Activated CD4-positive, alpha-beta T cell treated with anti-CD3 and anti-CD28 coated beads for 4 hours (primary cell): ENCODE measurements at places on chromosomes 16 and 17.

GRCh38 chr16:4891886-4892216, 44.6 kb downstream of the UBN1 start:
- no peak for DNase-seq

DNA sequence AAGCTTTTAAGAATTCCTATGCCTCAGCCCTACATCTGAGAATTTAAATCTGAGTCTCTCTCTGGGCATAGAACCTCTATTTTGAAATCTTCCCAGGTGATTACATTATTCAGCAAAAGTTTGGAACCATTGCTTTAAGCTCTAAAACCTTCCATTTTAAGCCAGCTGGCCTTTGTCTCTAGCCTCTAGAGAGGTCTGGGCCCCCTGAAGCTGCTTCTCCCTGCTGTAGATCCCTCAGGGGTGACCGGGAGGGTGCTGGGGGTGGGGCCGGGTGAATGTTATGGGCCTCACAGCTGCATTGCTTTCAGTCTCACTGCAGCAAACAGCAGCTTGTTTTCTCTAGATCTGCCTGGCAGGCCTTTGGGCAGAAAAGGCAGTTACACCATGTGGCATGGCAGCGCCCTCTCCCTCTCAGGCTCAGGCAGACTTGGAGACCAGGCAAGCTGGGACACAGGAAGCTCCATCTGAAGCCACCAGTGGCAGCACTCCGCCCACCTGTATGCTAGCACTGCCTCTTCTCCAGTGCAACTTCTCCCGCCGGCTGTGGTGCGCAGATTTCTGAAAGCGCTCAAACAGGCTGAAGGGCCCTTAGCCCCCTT, 66.3 kb downstream of the MPRIP start:
- DNase-seq, result no peak

DNA sequence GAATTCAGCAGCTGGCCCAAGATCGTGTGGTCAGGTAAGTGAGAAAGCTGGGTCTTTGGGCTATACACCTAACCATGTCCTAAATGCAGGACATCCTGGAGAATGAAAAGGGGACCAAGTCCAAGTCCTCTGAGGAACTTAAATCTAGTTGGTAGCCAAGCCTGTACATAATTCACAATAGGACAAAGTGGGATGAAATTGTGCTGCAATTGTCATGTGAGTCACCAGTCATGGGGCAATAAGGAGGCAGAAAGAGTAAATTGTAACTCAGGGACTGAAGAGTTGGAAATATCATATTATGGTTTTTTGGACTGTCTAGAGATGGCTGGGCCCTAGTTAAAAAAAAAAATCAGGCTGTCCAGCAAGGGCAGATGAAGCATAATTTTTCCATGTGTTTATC, 202.6 kb downstream of the CYLD start:
- no peak for DNase-seq

DNA sequence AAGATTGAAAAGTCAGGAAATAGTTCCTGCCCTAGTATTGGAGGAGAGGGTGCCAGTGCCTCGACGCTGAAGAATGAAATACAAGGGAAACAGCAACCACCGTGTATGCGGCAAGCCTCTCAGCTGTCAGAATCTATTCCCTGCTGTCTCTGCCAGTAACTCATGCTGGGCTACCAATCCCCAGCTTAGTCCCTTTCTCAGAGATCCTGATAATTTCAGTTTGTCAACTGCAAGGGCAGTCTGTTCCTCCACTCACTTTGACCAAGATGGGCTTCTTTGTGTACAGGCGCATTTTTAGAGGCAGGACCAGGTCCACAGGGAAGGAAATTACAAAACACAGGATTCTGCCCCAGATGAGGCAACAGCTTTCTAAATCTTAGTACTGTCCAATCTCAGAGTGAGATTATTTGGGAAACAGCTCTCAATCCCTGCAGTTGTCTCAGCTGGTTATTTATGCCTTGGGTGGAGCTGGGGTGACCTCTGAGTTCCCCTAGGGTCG, 1.3 kb downstream of the NQO1 start:
- no peak for DNase-seq

GRCh38 chr17:38725066-38725465, 5.1 kb upstream of the CISD3 start:
- DNase-seq, result no peak

DNA sequence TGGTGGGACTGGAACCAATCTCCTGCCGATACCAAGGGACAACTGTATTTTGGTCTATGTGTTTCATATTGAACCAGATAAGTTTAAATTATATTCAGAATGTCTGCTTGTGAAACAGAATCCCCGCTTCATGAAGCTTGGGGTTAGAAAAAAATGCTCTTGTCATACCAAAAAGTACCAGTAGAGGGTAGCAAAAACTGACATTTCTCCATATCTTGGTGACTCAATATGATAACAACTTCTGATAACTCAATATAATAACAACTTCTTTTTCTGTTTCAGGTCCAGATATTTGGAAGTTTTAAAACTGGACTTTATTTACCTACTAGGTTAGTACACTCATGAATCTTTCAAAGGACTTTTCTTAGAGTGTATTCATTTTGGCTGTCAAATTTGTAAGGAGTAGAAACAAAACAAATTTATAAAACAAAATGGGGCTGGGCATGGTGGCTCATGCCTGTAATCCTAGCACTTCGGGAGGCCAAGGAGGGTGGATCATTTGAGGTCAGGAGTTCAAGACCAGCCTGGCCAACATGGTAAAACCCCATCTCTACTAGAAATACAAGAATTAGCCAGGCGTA, 52.3 kb upstream of the ADCY7 start:
- no peak for DNase-seq
